ENCODE measurements at places on chromosomes 13 and 19. TPM values are rescaled to one million over a fixed set of nuclear protein-coding genes. Genes with fewer than 3 reads are reported as not detected.

DIRAS1 gene
- 4.2 TPM for total RNA-seq

PRKCG gene
- 5.9 TPM for total RNA-seq

CPAMD8 gene
- total RNA-seq = 0.46 TPM

ADGRE3 gene
- total RNA-seq = not detected

PLPP2 gene
- 99.8 TPM for total RNA-seq

ZNF667 gene
- total RNA-seq = not detected

RTBDN gene
- total RNA-seq = 0.36 TPM

C19orf53 gene
- total RNA-seq = 185 TPM

C19orf25 gene
- total RNA-seq = 22.8 TPM

SPRYD7 gene
- 10.2 TPM for total RNA-seq

LRRC25 gene
- total RNA-seq = not detected

NLRP11 gene
- total RNA-seq = not detected

ODAD3 gene
- total RNA-seq = 1.3 TPM

ZNF571 gene
- 0.99 TPM for total RNA-seq

TEX29 gene
- not detected for total RNA-seq

CCNE1 gene
- 25.1 TPM for total RNA-seq

ICAM5 gene
- total RNA-seq = 0.82 TPM

OR10H1 gene
- total RNA-seq = not detected

FUT2 gene
- total RNA-seq = not detected

FGF22 gene
- total RNA-seq = 0.87 TPM

CEBPA gene
- 11.2 TPM for total RNA-seq

SYT3 gene
- 0.93 TPM for total RNA-seq

CYP2A6 gene
- total RNA-seq = not detected

TTC9B gene
- 0.34 TPM for total RNA-seq

SLC46A3 gene
- total RNA-seq = 1.3 TPM

SLITRK6 gene
- 0.63 TPM for total RNA-seq

ALKBH6 gene
- total RNA-seq = 29.8 TPM

Measured in A549 treated with ZK216348 at 1 μM for 4 hours (cell line).